SJSA1 (cell line): ENCODE measurements at places on chromosomes 4 and X. TPM values are rescaled to one million over a fixed set of nuclear protein-coding genes. Genes with fewer than 3 reads are reported as not detected.
A peak's percentile ranks its signal among the peaks of the same experiment; 100 is the strongest.

DNA sequence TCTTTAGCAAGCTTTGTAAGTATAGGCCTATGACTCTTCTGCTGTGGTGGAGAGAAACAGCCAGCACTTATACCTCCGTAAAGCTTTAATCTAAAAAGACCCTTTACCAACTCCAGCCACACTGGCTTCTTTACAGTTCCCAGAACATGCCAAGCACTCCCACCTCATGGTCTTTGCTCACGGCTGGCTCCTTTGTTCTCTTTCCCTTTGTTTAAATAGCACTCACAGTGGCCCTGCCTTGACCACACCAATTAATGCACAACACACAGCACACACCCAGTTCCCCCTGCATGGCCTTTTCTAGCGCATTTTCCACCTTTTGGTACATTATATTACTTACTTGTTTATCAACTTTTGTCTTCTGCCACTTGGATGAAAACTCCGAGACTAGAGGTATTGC is 18.9 kb downstream of the PPID start:
- DNase-seq, result no peak

DNA sequence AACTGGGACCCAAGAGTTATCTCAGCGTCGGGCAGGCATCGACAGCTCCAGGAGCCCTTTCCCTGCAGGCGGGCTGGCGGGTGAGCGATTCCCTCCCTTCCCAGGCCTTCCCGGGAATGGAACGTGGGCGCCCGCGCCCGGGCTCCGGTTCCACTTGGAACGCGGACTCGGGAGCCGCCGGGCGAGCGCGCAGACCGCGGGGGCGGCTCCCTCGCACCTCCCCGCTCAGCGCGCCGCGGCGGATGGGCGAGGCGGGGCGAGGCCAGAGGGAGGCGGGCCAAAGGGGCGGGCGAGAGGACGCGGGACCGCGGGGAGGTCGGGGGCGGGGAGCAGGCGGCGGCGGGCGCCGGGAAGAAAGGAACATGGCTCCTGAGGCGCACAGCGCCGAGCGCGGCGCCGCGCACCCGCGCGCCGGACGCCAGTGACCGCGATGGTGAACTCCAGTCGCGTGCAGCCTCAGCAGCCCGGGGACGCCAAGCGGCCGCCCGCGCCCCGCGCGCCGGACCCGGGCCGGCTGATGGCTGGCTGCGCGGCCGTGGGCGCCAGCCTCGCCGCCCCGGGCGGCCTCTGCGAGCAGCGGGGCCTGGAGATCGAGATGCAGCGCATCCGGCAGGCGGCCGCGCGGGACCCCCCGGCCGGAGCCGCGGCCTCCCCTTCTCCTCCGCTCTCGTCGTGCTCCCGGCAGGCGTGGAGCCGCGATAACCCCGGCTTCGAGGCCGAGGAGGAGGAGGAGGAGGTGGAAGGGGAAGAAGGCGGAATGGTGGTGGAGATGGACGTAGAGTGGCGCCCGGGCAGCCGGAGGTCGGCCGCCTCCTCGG is at the start of gene PKD2:
TSS of gene PKD2 (plus strand) at position 332 of the 818 bp plus-strand sequence. CDS start at position 431, 99 bp downstream.
- peak; percentile 82 for DNase-seq

ADRA2C gene
- total RNA-seq, result not detected in 2 replicates

- no peak for DNase-seq
Measured at GRCh38 chrX:18017411-18017810, 156.3 kb upstream of the RAI2 start.

GRCh38 chr4:147958057-147958456 is 226.2 kb downstream of the ARHGAP10 start:
- DNase-seq, result no peak

DNA sequence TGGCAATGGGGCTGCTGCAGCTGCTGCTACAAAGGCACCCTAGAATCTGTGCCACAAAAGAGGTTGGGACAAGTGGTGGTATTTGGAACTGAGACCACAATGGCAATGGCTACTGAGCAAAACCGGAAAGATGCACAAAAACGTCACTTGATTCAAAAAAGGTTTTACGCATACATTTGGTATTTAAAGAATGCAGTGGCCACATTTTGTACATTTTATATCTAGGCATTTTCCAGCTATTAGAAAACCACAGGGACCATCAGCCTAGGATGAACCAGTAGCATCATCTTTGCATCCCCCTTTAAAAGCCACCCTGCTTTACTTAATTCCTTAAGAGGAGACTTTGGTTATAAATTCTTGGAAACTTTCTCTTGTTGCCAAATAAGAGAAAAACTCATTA is 104.8 kb upstream of the CXCL13 start:
- peak; percentile 54 for DNase-seq

GRCh38 chr4:4598851-4599411 is 57.1 kb upstream of the STX18 start:
- no peak for DNase-seq

USP51 gene
- 1.8 and 1.9 TPM in 2 replicates for total RNA-seq

BTC gene
- total RNA-seq, result not detected in 2 replicates

- peak; percentile 88 for DNase-seq
Measured at GRCh38 chr4:2745981-2746806, 9.9 kb downstream of the TNIP2 start.

GRCh38 chrX:109918753-109919152 is 84.2 kb upstream of the TMEM164 start:
- DNase-seq, result no peak

DNA sequence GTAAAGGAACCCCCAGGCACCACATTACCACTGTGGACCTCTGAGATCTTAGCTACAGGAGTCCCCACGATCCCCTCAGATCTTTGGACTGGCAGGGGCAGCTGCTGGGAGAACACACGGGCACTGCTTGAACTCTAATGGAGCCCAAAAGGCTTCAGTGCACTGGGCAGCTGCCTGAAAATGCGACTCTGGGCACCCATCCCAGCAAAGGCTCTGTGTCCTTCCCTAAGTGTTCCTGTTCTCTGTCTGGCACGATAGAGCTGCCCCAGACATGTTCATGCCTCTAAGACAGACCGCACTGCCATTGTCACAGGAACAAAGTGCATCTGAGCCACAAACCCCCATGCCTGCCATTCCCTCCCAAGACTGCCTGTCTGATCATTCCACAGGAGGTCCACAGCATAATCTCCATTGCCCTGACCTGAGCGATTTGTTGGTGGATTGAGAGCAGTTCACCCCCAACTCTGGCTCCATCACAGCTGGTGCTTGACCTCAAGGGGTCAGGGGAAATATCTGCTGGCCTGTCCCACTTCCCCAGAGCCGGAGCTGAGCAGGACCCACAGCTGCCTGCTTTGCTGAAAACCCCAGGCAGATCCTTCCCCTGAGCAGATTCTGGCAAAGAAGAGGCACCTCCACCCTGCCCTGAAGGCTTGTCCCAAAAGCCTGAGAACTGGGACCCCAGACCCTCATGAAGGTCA is 436.0 kb upstream of the INTU start:
- DNase-seq, result no peak

MAGEA4 gene
- not detected in 2 replicates for total RNA-seq

DNA sequence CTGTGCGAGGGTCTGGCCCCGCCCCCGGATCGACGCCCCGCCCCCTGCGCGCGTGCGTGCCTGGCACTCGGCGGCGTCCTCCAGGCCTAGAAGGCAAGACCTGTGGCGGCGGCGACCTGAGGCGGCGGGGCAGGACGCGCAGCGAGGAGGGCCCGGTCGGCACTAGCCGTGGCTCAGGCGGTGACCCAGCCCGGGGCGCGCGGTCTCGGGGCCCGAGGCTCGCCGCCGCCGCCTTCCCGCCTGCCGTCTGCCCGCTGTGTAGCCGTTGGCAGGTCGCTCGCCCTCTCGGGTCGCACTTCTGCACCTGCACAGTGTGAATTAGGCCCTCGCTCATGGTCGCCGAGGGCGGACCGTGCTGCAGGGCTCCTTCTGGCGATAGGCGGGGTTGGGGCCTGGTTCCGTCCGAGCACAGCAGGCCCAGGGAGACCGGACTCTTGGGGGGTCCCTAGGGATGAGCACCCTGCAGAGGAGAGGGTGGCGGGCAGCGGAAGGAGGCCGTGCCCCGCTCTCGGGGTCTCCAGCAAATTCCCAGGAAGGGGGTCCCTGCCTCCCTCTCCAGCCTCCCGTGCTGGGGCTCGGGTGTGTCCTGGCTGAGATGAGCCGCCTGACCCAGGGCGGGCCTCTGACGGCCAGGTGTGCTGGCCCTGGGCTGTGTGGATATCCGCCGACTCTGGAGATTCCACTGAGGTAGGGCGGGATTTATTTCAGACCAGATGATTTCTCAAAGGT is 557 bp upstream of the FAM53A start:
- DNase-seq, result no peak

DNA sequence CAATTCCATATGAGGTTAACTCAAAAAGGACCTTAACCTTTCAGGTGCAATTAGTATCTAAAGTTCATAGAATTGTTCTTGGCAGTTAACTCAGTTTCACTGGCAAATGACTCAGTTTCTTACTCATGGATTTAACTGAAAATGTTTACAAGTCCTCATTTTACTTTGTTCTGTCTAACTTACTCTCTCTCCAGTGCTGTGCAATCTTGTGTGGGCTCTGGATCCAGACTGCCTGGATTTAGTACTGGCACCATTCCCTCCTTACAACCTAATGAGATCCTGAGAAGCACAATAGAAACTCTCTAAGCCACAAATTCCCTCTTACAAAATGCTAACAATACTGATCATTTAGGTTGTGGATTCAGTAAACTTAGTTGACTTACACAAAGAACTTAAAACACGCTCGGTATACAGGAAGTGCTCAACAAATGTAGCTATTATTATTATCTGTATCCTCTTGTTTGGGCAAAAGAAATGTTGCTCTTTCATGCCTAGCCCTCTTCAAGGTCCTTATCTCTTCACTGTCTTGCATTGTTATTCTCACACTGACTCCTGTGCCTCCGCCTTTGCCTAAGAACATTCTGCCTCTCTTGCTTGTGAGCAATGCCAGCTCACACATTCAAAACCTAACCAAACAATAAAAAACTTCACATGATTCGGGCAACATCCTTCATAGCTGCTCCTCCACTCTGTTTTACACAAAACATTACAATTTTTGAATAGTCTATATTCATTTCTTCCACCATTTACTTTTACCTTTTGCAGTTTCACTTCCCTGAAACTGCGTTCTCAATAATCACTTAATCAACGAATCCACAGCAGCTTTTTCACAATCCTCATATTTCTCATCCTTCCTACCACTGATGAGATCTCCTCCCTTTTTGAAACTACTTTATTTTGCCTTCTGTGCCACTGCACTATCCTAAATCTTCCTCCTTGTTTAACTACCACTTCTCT is 91.8 kb downstream of the PDE5A start:
- peak; percentile 59 for DNase-seq
